CD4-positive, alpha-beta T cell (primary cell): ENCODE measurements at places on chromosomes 2 and 18.

GRCh38 chr2:239271471-239271870 lies 129.3 kb downstream of the HDAC4 start:
- DNase-seq, result no peak

DNA sequence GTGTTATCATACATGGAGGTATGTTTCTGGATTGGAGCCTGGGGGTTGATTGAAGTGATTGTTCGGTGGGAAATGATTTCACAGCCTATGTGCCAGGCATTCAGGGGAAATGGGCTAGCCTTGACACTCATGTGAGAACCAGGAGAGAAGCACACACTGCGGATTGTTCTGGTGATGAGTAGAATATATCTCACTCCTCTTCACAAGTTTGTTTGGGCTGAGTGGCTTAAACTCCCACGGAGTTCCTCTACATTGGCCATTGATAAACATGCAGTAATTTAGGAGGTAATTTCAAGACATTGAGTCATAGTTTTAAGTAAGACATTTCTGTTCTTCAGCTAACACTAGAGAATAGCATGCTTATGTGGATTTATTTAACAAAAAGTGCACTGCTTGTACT lies 498.9 kb upstream of the NETO1 start:
- no peak for DNase-seq

DNA sequence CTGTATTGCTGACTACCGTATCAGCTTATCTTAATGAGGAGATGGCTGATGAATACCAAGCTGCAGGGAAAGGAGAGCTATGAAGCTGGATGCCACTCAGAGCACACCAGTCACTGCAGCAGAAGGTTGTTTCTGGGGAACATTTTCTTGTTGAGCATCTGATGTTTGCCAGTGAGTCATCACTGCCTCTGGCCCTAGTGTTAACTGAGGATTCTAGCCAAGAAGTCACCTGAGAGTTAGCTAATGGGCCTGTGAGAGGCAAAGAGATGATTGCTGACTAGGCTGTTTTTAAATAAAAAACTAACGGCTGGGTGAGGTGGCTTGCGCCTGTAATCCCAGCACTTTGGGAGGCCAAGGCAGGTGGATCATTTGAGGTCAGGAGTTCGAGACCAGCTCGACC lies 37.9 kb downstream of the CCDC150 start:
- no peak for DNase-seq

- DNase-seq, result no peak
These were observed 55.3 kb upstream of the SETBP1 start for GRCh38 chr18:44625386-44625785.

- DNase-seq, result peak; percentile 60
These were observed 665.4 kb downstream of the BCL11A start for GRCh38 chr2:59888015-59888414.

DNA sequence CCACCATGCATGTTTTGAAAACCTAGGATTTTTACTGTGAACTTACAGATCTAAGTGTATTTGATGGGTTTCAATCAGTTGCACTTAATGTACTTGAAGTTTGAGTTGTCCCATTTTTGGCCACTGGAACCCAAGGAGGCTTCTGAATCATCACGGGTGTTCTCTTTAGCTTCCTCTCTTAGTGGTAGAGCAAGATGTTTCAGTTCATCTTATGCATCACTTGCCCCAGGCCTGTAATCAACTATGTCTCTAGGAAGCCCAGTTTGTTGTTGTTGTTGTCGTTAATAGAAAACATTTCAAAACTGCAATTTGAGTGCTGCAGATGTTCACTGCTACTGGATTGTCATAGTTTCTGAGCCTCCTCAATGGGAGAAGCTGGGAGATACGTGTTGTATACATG lies 97.0 kb downstream of the FHOD3 start:
- DNase-seq, result no peak

DNA sequence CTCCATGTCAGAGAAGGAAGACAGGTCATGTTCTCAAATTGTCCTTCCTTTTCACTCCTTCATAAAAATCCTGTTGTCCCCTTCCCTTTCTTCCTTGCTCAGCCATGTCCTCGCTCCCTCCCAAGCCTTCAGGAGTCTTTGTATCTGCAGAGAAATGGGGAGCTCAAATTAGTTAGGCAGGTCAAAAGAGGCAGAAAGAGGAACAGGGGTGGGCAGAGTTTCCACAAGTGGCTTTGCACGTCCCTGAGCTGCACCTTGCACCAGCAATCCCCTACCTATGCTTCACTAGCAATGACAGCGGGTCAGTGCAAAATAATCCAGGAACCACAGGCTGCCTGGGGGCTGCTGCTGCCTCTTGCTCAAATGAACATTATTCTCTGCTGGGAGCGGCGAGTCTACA lies 152.1 kb upstream of the ITGA6 start:
- DNase-seq, result no peak

- DNase-seq, result no peak
These were observed 5.7 kb upstream of the RTKN start for GRCh38 chr2:74447230-74447999.

GRCh38 chr2:19887510-19887909 lies 14.3 kb downstream of the TTC32 start:
- DNase-seq, result no peak
